Left kidney (tissue), 8 donors: ENCODE measurements at places on chromosomes 16 and 17. TPM values are rescaled to one million over a fixed set of nuclear protein-coding genes. Genes with fewer than 3 reads are reported as not detected.

TEKT5 gene
- not detected for polyA plus RNA-seq

TRIM65 gene
- polyA plus RNA-seq = 14.1 TPM

MYH1 gene
- 0.05 TPM for polyA plus RNA-seq

CD300E gene
- polyA plus RNA-seq = 0.10 TPM

TOB1 gene
- 38.6 TPM for polyA plus RNA-seq

CYGB gene
- 11.0 TPM for polyA plus RNA-seq
